ENCODE measurements at places on chromosomes 11 and 22. TPM values are rescaled to one million over a fixed set of nuclear protein-coding genes. Genes with fewer than 3 reads are reported as not detected.

- no peak for ATAC-seq
Measured at GRCh38 chr11:112529071-112529470, 268.4 kb upstream of the PLET1 start.

Gene OR6A2
- 0.37 TPM for total RNA-seq

GRCh38 chr22:40441761-40442390, 71.5 kb downstream of the SGSM3 start:
- ATAC-seq: no peak

GRCh38 chr11:133827556-133827955, 17.8 kb downstream of the SPATA19 start:
- no peak for ATAC-seq

Gene SSTR3
- 0.11 TPM for total RNA-seq

Gene OR51B4
- not detected for total RNA-seq

- ATAC-seq: no peak
Measured at GRCh38 chr11:44784851-44785250, 58.1 kb downstream of the TSPAN18 start.

Gene LSP1
- total RNA-seq: 0.05 TPM

GRCh38 chr11:104333977-104334376, 170.0 kb upstream of the PDGFD start:
- no peak for ATAC-seq

DNA sequence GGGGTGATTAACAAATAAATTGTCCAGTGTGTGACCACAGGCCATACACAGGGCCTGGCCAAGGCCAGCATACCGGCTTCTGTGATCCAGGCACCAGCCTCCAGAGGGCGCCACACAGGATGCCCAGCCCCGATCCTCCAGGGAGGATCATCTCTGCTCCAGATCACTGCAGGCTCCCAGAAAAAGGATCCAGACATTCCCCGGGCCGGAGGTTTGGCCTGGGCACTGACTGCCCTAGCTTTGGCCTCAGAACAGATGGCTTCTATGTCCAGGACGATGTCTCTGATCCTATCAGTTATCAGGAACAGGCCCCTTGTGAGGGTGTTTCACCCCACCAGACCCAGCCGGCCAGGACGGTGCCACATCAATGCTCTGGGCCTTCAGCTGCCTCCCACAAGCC, 74.5 kb upstream of the LMO1 start:
- peak; percentile 25 for ATAC-seq

Gene HOATZ
- 0.15 TPM for total RNA-seq

DNA sequence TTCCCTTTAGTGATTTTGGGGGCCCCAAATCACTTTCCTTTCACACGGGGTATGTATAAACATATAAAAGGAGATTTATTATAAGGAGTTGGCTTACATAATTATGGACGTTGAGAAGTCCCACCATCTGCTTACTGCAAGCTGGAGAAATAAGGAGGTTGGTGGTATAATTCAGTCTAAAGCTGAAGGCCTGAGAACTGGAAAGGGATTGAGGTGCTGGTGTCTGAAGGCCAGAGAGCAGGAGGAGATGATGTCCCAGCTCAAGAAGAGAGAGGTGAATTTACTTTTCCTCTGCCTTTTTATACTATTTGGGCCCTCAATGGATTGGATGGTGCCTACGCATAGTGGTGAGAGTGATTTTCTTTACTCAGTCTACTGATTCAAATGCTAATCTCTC, 1.3 kb upstream of the ZNF202 start:
- ATAC-seq: no peak

Data from motor neuron (in vitro differentiated cells).